ENCODE measurements at places on chromosomes 4 and X. TPM values are rescaled to one million over a fixed set of nuclear protein-coding genes. Genes with fewer than 3 reads are reported as not detected.

The ASMT gene
- total RNA-seq = not detected

The CENPVL2 gene
- total RNA-seq = not detected

The GNPDA2 gene
- total RNA-seq = 10.9 TPM

DNA sequence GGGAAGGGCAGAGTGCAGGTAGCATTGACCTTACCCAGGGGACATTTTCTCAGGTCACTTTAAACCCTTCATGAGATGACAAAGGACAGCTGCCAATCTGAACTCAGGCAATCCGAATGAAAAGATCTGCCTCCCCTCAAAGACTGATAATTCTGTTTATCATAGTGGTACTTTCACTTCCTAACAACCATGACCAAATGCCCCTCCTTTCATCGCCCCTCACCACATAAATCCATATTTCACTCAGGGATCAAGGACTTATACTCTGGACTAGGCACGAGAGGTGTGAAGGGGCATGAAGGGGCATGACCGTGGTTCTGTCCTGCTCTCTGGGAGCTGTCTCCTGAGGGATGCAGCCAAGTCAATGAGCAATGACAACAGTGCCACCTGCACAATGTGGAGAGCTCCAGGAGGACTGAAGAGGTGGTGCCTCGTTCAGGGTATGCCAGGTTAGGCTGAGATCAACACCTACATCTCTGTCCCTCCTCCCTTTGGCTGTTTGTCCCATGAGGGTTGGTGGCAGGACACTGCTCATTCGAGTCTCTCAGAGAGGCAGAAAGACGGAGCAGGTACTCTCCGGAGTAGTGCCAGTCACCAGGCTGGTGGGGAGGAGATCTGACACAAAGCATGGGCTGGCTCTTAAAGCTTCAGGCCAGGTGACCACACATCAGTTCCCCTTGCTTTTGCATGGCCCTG is 12.5 kb downstream of the HS3ST1 start:
- DNase-seq = no peak

DNA sequence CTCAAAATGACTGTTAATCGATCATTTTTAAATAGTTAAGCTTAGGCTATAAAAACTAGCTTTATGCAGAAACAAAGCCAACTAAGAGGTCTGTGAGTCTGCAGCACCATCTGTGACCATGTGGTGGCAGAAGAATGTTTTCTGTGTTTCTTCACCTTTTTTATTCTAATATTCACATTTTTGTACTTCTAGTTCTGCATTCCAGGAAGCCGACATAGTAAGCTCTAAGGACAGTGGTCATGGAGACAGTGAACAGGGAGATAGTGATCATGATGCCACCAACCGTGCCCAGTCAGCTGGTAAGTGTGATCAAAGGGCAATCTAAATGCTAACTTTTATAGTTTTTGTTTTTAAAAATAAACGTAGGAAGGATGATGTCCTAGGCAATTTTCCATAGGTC is 5.6 kb downstream of the PCDH10 start:
- no peak for DNase-seq

The CLGN gene
- 0.38 TPM for total RNA-seq

The CYLC1 gene
- total RNA-seq = not detected

DNA sequence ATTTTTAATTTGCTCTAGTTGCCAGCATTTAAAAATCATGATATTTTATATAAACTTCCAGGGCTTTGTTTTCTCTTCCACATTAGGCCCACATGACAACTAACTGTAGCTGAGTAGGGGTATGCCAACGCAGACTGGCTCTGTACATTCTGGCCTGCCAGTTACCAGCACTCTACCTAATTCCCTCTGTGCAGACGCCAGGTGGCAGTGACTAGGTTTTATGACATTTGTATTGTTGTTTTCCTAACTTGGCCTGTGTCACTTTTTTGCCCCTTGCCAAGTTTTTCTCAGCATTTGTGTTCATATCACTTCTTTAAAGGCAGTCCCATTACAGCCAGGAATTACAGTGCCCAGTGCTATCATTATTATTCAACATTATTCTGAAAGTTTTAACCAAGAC is 347.5 kb downstream of the NKX6-1 start:
- no peak for DNase-seq

The PAGE2 gene
- not detected for total RNA-seq

DNA sequence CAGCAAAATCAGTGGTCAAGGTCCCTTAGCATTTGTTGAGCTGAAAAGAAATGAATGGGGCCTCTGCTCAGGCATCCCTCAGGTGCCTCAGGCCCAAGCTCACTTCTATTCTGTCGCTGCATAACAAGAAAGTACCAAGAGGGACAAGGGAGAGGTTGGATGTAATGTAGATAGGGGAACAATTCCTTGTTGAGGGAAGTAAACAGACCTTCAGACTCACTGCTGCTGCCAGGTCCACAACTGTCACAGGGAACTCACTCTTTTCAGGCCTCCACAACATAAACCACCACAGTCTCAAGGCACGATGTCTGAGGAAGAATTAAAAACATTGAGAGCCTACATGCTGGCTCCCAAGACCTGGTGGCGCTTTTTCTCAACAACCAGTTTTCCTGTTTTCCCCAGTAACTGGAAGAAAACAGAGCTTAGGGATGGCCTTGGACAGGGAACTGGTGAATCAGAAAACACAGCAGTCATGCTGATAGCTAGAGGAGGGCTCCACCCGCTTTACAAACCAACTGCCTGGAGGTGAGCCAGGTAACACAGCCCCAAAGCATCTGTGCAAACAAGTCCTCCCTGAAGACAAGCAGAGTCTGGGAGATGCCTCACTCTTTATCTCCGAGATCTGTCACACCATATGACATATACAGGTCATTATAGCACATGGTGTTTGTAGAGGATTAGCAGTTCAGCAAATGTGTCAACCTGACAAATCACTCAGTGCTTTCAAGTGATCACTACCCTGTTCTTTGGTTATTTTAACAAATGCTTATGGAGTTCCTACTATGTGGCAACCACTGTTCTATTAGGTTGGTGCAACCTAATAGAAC is 14.3 kb upstream of the AWAT1 start:
- no peak for DNase-seq

DNA sequence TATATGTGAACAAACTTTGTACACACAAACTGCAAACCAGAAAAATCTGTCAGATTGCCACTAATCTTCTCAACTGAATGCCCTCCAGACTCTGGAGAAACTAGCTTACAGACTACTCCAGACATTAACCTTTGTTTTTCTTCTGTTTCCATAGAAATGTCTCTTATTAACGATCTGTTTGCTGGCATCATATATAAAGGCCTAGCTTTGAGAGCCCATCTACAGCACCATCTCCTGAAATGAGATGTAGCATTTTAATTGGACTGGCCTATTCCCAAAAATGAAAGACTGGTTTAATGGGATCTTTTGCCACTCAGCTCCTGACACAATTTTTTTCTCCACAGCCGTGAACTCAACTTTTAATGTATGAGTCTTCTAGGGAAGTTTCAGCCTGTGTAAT is 266.0 kb upstream of the IL1RAPL1 start:
- no peak for DNase-seq

DNA sequence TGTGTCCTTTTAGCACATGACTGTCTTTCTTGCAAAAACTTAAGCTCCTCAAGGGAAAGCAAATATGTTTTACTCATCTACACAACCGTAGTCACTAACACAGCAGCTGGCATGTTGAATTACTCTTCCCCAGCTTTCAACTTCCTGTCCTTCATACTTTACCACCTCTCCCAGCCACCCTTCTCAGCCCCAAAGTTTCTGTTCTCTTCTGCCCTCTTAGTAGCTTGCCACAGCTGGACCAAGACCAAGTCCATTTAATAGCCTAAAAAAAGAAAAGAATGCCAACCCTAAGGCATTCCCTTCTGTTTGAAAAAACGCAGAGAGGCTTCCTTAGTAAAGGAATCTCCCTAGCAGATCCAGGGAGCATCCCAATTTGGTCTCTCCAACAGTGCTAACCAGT is 36.8 kb downstream of the SRPX2 start:
- no peak for DNase-seq

DNA sequence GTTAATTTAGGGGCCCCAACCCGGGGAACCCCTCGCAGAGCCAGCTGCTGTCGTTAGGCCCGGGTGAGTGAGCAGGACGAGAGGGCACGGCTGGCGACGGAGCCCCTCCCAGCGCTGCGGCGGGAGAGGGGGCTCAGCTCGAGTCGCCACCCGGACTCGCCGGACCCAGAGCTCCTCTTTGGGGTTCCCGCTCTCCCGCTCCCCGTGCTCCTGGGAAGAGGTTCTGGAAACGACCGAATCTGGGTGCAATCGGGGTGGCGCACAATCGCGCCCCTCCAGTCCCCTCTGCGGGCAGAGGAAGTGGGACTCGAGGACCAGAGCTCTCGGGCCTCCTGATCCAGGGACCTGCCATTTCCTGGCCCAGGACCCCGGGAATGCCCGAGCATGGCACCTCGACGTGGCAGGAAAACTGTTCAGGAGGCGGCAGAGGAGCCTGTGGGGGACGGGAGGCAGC is 37.3 kb upstream of the ARAF start:
- DNase-seq = no peak

GRCh38 chr4:133424605-133425004 is 275.5 kb downstream of the PCDH10 start:
- no peak for DNase-seq

- no peak for DNase-seq
Measured at GRCh38 chr4:33187035-33187434, 2466.9 kb downstream of the PCDH7 start.

Measured in T-cell (primary cell).